ENCODE measurements at places on chromosomes 3 and 15.

DNA sequence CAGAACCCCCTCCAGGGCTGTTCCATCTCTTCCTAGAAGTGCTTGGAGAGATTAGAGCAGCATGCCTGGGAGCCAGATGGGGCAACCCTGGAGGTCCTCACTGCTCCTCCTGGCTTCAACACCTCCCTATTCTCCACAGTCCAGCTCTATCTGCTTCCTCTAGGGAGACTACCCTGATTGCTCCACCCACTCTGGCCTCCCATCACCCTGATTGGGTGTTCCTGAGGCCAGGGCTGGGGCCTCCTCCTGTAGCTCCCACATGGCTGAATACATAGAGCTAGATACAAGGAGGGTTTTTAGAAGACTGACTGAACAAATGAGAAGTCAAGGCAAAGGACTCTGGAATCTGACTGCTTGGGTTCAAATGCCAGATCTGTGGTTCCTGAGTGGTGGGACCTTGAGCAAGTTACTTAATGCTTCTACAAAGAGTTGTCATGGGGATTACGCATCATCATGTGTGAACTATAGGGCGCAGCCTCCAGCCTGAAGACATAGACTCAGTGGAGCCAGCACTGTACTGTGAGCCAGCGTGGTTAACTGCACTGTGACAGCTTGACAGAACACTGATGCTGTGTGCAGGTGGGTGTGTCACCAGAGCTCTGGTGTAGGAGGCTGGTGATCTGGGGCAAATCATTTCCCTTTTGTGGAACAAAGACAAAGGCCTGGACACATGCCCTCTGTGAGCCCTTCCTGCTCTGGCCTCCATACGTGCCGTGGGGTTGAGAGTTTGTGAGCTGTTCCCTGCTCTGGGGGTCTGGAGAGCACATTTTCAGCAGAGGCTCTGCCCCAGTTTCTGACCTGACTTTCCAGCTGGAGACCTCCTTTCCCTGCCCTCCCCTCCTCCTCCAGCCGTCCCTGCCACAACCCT is 74.8 kb downstream of the SCN5A start:
- no peak for DNase-seq

- DNase-seq: no peak
Observed at GRCh38 chr15:66921319-66921915, 144.0 kb upstream of the SMAD3 start.

- DNase-seq: no peak
Observed at GRCh38 chr3:13379201-13379830, 40.8 kb downstream of the NUP210 start.

GRCh38 chr15:23472678-23473077 is 25.6 kb upstream of the GOLGA6L2 start:
- DNase-seq: no peak

DNA sequence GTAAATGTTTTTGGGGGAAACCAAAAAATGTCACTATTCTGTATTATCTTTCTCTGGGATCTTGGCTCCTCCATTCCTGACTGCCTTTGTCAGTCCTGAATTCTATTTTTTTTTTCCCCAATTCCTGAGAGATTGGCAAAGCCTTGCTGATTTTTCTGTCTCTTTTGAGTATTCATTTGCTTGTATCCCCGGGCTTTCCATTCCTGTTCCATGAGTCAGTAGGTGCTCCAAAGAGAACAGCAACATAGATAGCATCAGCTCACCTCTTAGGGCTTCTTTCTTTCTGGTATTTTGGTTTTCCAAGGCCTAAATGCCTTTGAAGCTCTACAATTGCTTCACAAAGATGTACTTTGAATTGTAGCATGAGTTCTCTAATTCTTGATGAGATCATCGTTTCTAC is 271.7 kb upstream of the LRRC3B start:
- no peak for DNase-seq

DNA sequence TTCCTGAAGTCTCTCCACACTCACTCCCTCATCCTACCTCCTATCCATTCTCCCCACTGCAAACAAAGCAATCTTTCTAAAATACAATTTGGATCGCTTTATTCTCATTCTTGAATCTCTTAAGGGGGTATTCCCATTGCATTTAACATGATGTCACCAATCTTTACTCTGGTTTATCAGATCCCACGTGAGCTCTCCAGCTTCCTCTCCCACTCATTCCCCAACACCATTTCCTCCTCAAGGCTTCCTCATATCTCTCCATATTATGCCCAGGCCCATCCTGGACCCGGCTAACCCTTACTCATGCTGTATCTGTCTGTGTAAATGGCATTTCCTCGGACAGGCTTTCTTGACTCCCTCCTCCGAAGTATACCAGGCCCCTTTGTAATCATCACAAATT is 165.0 kb downstream of the CD47 start:
- no peak for DNase-seq

GRCh38 chr3:14563946-14564539 is 23.9 kb upstream of the GRIP2 start:
- no peak for DNase-seq

- DNase-seq: no peak
Observed at GRCh38 chr3:177968891-177969290, 567.3 kb upstream of the KCNMB2 start.

- no peak for DNase-seq
Observed at GRCh38 chr15:48400086-48400485, 68.9 kb downstream of the DUT start.

DNA sequence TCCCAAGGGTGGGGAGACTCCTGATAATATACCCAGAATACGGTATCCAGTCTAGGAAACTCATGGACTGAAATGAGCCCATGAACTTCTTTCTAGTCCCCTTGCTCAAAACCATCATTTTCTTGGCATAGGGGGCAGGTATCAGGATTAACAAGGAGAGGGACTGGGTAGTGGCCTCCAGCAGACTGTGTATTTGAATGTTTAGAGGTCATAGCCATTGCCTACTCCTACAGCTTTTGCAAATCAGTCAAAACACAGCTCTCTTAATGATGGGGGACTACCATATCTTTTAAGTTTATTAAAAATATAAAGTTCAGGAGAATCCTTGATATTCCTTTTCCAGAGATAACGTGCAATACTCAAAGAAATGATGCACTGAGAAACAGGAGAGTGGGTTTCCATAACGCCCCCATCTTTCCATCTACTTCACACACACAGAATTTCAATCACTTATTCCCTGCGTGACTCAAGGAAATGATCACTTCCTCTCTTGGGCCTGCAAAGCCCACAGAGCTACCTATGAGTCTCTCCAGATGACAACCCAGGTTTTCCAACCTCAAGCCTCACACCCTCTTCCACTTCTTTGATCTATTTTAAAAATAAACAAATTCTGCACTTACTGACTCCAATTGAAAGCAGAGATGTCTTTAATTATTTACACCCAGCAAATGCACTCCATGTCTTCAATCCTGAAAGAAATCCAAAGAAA is 584.0 kb upstream of the LMCD1 start:
- no peak for DNase-seq

DNA sequence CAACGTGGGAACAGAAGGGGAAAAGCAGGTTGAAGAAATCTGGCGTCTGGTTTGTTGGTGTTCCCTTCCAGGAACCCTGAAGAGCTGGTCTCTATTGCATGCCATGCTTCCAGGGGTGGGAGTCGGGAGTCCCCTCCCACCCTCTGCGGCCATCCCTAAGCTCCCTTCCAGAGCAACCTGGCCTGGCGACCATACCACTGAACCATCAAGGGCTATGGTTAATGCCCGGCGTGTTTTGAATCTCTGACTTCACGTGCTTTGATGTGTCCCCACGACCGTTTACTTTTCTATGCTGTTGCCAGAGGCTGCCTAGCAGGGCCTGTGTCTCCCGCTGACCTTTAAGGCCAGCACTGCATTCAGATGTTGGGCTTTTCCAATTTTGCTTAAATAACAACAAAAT is 696 bp upstream of the SNRK start:
- DNase-seq: no peak

DNA sequence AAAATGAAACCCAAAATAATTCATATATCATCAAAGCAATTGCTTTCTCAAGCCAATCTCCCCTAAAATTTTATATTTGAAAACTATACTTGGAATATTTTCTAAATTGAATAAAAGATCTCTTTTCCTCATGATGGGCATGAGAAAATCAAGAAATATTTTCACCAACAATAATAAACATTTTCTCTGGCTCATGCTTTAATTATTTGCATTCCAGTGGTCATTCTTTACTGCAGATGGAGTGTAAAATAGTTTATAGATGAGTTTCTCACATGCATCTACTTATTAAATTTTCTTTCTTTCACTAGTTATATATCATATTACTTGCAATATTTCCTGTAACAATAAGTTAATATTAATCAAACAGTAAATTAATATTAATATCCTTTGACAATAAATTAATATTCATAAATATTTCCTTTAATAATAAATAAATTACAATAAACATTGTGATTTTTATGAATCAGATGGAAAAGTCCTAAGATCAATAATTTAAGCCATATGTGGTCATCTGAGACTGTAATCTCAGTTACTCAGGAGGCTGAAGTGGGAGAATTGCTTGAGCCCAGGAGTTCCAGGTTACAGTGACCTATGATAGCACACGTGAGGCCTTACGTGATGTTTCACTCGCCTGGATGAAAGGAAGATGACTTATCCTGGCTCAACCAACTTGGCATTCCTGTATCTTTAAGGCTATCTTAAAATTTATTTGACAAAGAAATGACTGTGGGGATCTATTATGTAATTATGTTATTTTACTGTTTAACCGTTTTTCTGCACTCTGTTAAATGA is 958.8 kb downstream of the ZPLD1 start:
- no peak for DNase-seq

- peak; percentile 4 for DNase-seq
Observed at GRCh38 chr15:82044373-82045178, 1.2 kb downstream of the MEX3B start.

DNA sequence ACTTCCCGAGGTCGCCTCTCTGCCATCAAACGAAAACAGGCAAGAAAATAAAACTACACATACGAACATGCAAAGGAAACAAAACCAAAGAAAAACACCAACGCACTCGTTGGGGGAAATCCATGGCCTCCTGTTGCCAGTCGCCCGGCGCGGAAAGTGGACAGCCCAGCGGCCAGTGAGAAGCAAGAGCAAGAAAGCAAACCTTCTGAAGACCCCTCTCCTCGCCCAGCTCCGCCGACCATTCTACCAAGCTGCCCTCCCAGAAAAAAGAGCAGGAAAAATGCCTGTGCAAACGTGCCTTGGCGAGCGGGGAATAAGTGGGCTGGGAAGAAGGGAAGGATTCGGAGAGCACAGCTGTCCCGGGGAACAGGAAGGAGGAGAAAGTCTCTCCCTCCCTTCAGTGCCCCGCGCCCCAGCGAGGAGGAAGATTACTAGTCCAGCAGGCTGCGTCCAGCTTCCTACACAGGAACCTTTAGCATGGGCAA is 802 bp upstream of the NECTIN3 start:
- DNase-seq: no peak

DNA sequence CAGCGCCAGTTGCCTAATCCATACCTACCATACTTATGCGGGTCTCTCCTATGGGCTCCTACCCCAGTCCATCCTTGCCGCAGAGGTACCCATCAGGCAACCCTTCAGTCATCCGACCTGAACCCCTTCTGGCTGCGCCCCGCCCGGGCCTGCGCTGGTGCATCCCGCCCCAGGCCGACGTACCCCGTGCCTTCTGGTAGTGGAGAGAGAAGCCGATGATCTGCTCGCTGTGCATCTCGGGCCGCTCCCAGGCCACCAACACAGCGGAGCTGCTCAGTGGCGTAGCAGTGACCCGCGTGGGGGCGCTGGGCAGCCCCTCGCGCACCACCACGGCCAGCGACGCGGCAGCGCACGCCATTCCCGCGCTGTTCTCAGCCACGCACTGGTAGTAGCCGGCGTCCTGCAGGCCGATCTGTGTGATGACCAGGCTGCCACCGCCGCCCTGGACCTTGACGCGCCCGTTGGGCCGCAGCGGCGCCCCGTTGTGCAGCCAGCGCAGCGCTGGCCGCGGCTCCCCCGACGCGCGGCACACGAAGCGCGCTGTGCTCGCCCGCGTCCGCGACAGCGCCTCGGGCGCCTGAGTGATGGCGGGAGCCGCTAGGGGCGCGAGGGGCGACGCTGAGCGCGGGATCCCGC is 17.9 kb upstream of the IGDCC3 start:
- DNase-seq: no peak

GRCh38 chr3:14691239-14691638 is 16.3 kb downstream of the C3orf20 start:
- no peak for DNase-seq

Measured in stimulated activated CD4-positive, alpha-beta T cell treated with anti-CD3 and anti-CD28 coated beads, TNF-alpha, amount 100 ng/mL, for 4 hours (primary cell).